ENCODE measurements at places on chromosomes 5 and 9.

DNA sequence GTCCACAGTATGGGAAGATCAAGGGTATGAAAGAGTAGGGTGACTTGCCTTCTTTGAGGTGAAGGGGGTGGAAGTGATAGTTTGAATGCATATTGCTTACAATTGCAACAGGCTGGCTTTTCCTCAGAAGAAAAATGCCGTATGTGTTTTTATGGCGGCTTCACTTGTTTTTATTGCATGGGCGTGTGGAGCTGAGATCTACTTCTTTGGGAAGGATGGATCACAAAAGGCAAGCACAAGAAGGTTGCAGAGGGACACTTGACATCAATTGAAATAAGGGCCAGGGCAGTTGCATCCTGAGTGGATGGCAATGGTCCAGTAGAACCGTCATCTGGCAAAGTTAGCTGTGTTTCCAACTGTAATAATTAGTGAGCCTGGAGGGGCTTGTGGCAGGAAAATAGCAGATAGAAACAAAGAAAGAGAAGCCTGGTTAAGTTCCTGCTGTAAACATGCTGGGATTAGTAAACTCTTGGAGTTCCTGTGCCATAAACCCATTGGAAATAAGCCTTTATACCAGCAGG is 138.4 kb downstream of the NTRK2 start:
- DNase-seq = no peak

DNA sequence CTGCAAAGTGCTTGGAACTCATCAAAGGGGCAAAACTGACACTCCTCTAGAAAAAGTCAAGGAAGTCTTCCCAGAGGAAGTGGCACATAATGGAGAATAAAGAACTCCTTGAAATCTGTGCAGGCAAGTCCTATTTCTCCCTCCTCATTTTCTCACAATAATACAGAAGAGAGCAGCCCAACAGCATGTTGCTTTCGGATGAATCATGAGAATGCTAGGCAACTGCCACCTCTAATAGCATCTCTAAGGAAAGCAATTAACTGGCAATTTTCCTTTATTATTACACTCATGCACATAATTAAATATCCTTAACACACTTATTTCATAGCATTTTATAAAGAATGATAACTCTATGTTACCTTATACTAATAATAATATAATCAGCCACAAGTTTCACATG is 122.2 kb upstream of the PTGER4 start:
- DNase-seq = no peak

DNA sequence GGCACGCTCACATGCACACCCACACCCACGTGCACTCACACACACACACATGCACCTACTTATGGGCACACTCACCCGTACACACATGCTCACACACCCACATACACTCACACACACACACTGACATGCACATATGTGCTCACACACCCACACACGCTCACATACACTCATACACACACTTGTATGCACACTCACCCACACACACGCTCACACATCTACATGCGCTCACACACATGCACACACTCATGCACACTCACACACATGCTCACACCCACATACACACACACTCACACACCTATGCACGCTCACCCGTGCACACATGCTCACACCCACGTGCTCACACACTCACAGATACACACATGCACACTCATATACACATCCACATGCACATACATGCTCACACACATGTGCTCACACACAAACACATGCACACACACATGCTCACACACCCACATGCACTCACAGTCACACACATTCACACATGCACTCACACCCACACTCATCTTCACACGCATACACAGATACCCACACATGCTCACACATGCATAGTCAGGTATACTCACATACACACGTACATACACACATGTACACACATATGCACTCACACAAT is 138.3 kb downstream of the OLFM1 start:
- DNase-seq = no peak

GRCh38 chr9:122020398-122020797 is 72.7 kb downstream of the TTLL11 start:
- DNase-seq = no peak

GRCh38 chr9:86765746-86766430 is 181.4 kb downstream of the GAS1 start:
- no peak for DNase-seq

GRCh38 chr5:169290895-169291294 is 10.0 kb downstream of the SLIT3 start:
- no peak for DNase-seq

GRCh38 chr9:123761905-123762605 is 167.9 kb downstream of the DENND1A start:
- DNase-seq = no peak

GRCh38 chr9:613771-614347 is 227.6 kb upstream of the DMRT1 start:
- DNase-seq = no peak

DNA sequence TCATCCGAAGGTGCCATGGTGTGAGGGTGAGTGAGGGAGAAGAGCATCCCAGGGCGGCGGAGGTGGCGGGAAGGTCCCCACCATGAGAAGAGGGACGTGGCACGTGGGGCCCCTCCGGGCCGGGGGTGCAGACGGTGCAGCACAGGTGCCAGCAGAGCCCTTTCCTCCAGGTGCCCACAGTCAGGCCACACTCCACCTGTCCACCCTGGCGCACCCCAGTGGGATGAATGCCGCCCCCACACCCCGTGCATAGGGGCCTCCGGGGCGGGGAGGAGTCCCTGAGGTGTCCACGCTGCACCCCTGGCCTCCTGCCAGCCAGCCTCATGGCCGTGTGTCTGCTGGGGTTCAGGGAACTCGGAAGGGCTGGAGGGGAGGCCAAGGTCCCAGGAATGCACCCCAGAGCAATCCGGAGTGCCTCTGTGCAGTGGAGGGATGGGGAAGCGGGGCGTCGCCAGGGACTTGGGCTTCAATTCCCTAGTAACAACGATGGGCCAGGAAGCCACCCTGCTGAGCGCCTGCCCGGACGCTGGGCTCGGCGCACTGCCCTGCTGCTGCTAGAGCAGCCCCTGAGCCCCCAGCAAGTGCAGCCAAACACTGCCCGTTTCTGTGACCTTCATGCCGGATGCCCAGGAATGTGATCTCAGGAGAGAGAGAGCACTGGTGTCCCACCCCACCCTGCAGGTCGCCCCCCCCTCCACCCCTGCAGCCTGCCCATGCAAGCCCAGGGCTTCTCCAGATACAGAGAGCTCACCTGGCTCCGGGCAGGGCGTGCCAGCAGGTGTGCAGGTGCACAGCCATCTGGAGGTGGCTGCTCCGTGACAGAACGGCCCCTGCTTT is 8.8 kb upstream of the NACC2 start:
- DNase-seq = peak; percentile 90

GRCh38 chr5:123811831-123812230 is 299.9 kb downstream of the CSNK1G3 start:
- no peak for DNase-seq

- no peak for DNase-seq
Observed at GRCh38 chr5:6540111-6540827, 91.6 kb downstream of the UBE2QL1 start.

DNA sequence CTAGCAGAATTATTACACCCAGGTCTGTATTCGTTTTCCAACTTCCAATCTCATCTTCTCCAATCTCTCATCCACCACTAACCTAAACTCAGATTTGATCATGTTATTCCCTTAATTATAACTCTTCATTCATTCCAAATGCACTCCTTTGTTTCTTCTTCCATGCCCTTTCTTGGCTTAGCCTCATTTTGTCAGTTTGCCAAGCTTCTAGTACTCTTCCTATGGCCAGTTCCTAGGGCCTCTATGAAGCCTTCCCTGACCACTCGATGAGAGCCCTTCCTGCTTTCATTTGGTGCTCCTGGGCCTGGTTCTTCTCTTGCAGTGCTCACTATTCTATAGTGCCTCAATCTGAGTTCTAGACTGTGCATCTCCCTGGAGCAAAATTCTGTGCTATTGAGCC is 5.8 kb downstream of the FAM219A start:
- no peak for DNase-seq

GRCh38 chr5:90473396-90474234 is 956 bp downstream of the MBLAC2 start:
- peak; percentile 25 for DNase-seq

DNA sequence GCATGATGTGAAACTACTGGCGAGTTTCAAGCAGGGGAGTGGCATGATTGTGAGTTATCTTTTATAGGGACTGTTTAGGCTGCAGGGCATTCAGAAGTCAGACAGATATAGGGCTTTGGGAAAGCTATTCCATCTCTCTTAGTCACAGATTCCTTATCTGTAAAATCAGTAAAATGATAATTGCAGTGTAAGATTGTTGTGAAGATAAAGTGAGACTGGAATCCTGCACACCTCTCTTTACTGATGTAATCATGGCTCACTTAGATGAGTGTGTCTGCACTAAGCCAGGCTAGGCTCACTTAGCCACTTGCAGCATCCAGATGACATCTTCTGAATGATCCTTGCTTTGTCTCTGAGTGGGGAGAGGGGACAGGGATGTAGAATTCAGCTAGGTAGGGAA is 81.8 kb upstream of the MAMDC2 start:
- DNase-seq = no peak

DNA sequence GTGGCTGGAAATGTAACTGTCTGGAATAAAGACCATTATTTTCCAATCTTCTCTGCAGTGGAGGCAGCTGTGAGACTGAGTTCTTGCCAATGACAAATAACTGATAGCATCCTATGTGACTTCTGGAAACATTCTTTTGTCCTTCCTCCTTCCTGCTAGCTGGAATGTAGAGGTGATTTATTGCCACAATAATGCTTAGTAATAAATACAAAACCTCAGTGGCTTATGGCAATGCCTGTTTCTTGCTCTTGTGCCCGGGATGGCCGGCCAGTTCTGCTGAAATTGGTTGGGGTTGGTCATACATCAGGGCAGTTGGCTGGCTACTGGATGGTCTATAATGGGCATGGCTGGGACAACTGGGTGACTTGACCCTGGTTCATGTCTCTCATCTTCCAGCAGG is 12.2 kb upstream of the TEX48 start:
- DNase-seq = no peak

GRCh38 chr9:87667164-87667738 is 58.7 kb upstream of the CTSL start:
- no peak for DNase-seq

DNA sequence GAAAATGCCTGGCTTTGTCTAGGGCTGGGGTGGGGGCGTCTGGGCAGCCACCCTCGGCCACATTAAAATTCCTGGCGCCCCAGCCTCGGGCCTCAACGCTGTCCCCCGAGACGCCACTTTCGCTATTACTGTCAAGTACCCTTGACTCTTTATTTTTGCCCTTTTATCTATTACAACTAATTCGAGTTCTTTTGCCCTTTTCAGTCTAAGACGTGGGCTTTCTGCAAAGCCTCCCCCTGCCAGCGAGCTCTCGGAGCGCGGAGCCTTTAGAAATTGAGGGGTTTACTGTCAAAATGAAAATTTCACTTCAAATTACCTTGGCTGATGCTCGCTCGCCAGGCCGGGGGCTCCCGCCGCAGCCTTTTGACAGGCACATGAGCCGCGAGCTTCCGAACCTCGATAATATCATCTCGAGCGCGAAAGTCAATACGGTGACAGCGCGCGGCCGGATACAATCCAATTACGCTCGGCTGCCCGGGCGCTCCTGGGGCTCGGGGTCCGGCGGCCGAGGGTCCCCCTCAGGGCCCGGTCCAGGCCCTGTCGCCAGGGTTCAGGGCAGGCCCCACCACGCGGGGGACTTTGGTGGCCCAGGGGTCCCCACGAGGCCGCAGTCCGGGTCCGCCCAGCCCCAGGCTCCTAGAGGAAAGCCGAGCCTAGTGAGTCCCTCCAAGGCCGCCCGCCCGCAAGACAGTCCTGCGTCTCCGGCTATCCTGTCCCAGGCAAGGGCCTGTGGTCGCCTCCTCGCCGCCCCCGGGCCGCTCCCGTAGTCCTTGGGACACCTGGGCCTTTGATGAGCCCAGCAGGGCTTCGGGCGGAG is 6.7 kb downstream of the IRX4 start:
- no peak for DNase-seq

GRCh38 chr5:174364676-174365075 is 319.2 kb downstream of the NSG2 start:
- DNase-seq = no peak

- no peak for DNase-seq
Observed at GRCh38 chr5:5140479-5141338, 579 bp downstream of the ADAMTS16 start.

- no peak for DNase-seq
Observed at GRCh38 chr9:8804613-8805012, 1005.0 kb upstream of the DMAC1 start.

DNA sequence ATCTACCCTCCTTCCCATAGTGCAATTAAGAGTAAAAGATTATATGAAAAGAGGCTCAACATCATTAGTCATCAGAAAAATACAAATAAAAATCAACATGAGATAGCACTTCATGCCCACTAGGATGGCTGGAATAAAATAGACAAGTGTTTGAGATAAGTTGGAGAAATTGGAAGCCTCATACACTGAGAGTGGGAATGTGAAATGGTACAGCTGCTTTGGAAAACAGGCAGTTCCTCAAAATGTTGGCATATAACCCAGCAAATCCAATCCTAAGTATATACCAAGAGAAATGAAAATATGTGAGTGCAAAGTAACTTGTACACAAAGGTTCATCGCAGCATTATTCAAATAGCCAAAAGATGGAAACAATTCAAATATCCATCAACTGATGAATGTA is 9.8 kb downstream of the SPATA31D3 start:
- DNase-seq = no peak

GRCh38 chr5:39016587-39017275 is 57.5 kb downstream of the RICTOR start:
- no peak for DNase-seq

- DNase-seq = no peak
Observed at GRCh38 chr9:78654324-78654723, 357.4 kb downstream of the PSAT1 start.

GRCh38 chr5:100902440-100903038 is 543 bp downstream of the ST8SIA4 start:
- no peak for DNase-seq

DNA sequence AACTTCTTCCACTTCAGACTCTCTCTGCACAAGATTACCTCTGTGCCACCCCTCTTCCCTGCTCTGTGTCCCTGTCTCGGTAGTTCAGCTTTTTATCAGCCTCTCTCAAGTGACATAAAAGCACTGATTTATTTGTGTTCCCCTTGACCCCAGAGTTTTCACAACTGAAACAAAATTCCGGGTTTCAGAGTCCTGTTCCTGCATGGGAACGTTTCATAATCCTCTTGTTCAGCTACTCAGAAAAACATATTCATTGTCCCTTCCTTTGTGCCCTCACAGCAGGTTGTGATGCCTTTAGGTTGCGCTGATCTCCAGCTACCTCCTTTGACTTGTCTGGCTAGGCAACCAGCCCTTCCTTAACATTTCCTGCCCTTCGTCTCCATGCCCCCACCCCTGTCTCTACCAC is 13.7 kb upstream of the ITGA1 start:
- no peak for DNase-seq

DNA sequence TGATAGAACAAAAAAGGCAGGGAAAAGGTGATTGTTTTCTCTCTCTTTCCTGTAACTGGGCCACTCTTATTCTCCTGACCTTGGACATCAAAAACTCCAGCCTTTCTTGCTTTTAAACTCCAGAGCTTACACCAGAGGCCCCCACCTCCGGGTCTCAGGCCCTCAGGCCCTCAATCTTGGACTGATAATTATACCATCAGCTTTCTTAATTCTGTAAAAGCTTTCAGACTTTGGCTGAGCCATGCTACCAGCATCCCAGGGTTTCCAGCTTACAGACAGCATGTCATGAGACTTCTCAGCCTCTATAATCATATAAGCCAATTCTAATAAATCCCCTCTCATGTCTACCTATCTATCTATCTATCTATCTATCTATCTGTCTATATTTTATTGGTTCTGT is 137.7 kb downstream of the SNX18 start:
- DNase-seq = no peak

GRCh38 chr5:80275347-80275746 is 19.5 kb upstream of the SERINC5 start:
- DNase-seq = peak; percentile 32
